ENCODE measurements at places on chromosomes 5 and 9.
A peak's percentile ranks its signal among the peaks of the same experiment; 100 is the strongest.

DNA sequence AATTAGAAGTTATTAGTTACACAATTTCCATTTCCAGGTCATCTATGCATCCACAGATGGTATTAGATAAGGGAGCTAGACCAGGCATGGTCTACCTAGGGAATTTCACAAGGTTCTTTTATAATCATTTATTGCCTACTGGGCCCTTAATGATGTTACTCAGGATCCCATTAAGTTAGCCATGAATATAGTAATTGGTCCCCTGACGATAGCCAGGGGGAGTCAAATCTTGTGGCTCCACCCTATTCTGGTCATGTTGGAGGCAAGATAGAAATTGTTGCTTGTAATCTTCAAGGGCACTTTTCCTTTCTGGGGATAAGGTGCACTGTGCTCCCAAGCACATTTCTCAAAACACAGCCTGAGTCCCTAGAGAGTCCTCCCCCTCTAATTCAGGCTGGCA is 14.1 kb upstream of the ELL2 start:
- DNase-seq, result no peak

GRCh38 chr5:16849775-16850174 is 86.3 kb downstream of the MYO10 start:
- DNase-seq, result no peak

- no peak for DNase-seq
Measured at GRCh38 chr5:133287500-133287899, 235.7 kb downstream of the HSPA4 start.

- DNase-seq, result no peak
Measured at GRCh38 chr5:74736759-74737158, 30.2 kb downstream of the GFM2 start.

DNA sequence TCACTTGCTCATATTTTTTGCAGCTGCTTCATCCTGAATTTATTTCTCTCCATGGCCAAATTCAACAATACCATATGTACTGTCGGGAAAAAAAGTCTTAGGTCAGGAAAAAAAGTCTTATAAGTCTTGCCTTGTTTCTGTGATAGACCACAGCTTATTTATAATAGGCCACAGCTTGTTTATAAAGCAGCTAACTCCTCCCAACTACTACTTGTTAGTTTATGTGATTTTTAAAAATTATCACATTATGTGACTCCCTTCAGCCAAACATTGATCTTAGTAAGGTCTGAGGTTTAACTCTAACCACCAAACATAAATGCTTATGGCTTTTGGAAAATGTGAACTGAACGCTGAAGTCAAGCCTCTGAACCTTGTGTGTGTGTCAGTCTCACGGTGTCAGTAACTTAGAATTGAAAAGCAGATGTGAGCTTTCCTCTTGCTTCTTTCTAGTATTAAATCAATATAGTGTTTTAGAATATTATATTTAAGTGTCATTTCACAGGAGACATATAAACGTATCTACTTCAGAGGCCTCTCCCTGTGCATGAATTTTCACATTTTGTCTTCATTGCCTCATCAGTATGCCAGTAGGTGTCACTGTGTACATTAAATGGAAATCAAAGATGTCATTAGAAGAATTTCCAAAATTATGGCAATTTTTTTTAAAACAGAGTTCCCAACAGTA is 51.3 kb downstream of the SNX24 start:
- DNase-seq, result no peak

- DNase-seq, result no peak
Measured at GRCh38 chr5:32852535-32852934, 141.4 kb downstream of the NPR3 start.

GRCh38 chr5:72280581-72281069 is 39.4 kb downstream of the MRPS27 start:
- no peak for DNase-seq

- DNase-seq, result peak; percentile 54
Measured at GRCh38 chr5:132526290-132526973, 16.9 kb downstream of the IL5 start.

DNA sequence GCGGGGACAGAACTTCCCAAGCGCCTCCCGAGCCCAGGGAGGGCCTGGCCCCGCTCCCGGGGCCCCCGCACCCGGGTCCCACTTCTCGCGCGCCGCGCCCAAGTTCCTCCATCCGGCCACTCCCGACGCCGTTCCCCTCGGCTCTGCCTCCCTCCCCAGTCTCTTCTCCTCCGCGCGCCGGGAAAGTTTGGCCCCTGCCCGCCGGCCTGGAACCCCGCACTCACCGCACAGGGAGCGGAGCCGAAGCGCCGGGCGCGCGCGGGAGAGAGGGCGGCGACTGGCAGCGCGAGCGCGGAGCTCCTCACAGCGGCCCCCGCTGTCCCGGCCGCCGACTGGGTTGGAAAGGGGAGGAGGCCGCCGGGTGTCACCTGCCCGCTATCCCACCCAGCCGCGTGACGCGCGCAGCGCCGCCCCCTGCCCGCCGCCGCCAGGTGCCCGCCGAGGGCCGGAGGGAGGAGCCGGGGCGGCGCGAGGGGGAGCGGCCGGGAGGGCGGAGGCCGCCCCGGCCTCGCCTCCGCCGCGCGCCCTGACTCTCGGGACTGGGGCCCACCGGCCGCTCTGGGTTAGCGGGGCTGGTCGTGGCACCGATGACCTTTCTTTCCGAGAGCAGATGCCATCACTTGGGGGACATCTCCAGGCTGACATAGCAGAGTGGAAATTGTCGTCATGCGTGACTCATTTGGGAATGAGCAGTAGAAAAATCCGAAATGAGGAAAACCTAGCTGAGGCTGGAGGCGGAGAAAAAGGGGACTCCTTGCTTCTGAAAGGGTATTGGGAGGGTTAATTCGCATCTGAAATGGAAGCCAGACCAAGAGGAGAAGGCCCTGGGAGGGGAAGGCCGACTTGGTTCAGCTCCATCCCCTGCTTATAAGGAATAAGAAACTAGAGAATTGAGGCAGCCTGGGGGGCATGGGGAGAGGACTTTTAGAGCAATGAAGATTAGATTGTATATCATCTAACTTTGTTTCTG is at the start of gene ELOVL7:
ELOVL7 (minus strand) TSS at position 334 of the 970 bp plus-strand sequence. CDS start 56,872 bp downstream, outside the sequence.
- peak; percentile 54 for DNase-seq

GRCh38 chr5:143720689-143721088 is 91.3 kb upstream of the HMHB1 start:
- DNase-seq, result no peak

- DNase-seq, result no peak
Measured at GRCh38 chr5:143695244-143695864, 116.6 kb upstream of the HMHB1 start.

- no peak for DNase-seq
Measured at GRCh38 chr9:88746029-88746742, 211.2 kb downstream of the NXNL2 start.

Measured in stimulated activated naive CD8-positive, alpha-beta T cell treated with anti-CD3 and anti-CD28 coated beads, Interleukin-15, amount 100 ng/mL, for 72 hours (primary cell).